ENCODE measurements at places on chromosomes 1 and 21.

- no peak for DNase-seq
These were observed at the start of gene PEAR1 for GRCh38 chr1:156893048-156893953. TSS of gene PEAR1 (plus strand) at chr1:156893718. CDS start at chr1:156903927, 10,209 bp downstream.

DNA sequence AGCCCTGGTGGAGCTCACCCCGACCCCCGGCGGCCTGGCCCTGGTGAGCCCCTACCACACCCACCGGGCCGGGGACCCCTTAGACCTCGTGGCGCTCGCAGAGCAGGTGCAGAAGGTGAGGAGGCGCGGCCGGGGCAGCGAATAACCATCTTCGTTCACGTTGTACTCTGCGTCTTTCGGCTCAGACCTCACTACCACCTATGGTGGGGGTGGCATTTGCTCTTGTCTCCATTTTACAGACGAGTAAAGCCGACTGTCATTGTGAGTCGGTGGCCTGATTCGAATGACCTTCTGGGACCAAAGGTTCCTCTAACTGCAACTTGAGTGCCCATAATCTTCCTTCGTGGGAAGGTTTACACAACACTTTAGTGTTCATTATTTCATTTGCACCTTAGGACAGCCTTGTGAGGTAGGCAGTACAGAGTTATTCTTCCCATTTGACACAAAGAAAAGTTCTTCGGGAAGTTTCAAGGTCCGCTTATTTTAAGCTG lies 506 bp downstream of the C1orf50 start:
- no peak for DNase-seq

DNA sequence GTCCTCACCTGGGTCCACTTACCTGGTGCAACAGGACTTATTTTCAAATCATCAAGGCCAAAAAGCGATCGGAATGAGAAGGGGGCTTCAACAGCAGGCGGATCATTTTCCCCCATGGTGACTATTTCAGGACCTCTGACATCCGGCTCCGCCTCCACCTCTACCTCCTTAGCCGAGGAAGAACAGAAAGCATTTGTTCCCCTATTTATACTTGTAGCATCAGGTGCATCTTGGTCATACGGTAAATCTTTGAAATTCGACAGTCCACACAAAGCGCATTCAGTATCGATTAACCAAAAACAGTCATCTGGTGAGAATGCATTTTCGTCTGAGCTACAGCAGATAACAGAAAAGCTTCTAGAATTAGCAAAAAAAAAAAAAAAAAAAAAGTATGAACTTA lies 550 bp downstream of the TMPRSS3 start:
- DNase-seq: no peak

DNA sequence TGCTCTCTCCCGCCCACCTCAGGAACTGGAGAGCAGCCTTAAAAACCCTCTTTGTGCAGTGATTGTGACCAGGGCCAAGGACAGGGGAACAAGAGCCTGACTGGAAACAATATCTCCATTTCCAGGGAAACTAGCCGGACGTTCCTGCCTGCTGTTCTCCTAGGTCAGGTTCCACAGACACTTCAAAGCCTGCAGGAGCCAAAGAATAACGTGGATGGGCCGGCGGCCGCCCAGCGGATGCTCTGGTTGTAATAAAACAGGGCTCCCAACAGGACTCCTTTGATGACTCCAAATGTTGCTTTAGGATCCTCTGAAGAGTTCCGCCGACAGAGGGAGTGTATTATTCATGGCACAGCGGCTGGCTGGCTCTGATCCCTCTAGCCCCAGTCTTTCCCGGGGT lies 162.2 kb downstream of the PLXNA2 start:
- no peak for DNase-seq

DNA sequence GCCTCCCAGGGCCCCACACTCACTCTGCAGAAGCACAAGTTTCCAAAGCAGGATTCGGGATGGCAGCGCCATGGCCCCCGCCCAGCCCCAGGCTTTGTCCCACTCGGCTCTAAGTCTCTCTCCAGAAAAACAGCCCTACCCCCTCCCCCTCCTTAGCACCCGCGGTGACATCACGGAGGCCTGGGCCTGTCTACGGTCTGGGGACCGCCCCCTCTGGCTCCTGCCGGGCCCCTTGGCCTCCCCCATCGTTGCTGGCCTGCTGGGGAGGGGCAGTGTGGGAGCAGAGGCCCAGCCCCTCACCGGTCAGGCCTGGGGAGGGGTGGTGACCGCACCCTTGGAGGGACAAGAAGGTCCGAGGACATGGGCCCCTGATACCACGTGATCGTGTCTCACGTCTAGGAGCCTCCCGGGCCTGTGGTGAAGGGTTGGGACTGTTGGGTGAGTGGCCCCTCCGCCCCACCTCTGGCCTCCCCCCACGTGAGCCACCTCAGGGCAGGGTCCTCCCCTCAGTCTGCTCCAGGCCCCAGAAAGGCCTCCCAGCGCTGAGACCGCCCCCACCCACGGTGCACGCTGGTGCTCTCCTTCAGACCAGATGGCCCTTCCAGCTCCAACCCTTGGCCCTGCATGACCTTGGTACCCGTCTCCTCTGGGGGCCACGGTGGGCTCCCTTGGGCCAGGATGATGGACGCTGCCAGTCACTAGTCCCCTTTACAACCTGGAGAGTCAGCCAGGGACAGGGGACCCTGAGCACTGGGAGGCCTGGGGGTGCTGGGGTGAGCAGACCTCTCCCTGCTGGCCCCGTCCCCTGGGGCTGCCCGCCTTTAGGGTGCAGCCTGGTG lies at the start of gene MXRA8:
TSS of gene MXRA8 (minus strand) at position 123 of the 839 bp plus-strand sequence. CDS start at position 72, 51 bp downstream.
- DNase-seq: peak; percentile 99

GRCh38 chr1:229249854-229250644 lies 20.9 kb upstream of the RAB4A start:
- no peak for DNase-seq

GRCh38 chr1:173934440-173934839 lies 17.3 kb upstream of the SERPINC1 start:
- DNase-seq: no peak

- DNase-seq: no peak
These were observed 13.8 kb upstream of the FCGR2A start for GRCh38 chr1:161491472-161491871.

DNA sequence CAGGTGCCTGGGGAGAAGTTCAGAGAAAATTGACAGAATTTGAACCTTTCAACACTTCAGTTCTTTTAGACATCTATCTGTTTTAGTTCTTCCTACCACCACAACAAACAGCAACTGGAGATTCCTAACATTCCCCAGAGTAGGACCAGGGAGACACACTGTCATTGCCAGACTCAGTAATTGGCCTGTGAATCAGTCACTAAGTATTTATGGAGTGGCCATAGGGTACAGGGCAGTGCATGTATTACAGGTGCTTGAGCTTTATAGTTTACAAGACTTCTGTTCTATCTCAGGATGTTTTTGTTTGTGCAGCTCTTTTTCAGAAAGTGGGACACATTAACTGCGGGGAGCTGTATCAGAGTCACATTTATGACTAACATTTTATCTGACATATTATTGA lies 1.7 kb downstream of the CDC14A start:
- DNase-seq: no peak

DNA sequence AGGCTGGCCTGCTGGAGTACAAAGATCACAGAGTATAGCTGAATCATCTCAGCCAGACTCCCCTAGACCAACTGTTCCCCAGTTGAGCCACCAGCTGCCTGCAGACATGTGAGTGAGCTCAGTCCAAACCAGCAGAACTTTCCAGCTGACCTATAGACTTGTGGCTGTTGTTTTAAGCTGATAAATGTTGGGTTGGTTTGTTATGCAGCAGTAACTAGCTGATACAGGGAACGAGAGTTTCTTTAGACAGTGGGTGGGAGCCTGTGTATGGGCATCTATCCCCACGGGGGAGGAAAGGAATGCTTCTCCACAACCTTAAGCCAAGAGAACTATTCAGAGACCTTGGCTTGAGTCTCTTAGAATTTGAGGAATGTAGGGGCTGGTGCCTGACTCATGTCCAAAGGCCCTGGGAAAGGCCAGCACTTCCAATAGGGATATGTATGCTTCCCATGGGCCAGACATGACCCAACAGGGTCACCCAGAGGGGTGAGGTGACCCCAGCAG lies 30.1 kb downstream of the SLC1A7 start:
- peak; percentile 78 for DNase-seq

- no peak for DNase-seq
These were observed 82.2 kb downstream of the FBXO2 start for GRCh38 chr1:11571906-11572616.

GRCh38 chr1:211648336-211648735 lies 27.1 kb downstream of the NEK2 start:
- no peak for DNase-seq

DNA sequence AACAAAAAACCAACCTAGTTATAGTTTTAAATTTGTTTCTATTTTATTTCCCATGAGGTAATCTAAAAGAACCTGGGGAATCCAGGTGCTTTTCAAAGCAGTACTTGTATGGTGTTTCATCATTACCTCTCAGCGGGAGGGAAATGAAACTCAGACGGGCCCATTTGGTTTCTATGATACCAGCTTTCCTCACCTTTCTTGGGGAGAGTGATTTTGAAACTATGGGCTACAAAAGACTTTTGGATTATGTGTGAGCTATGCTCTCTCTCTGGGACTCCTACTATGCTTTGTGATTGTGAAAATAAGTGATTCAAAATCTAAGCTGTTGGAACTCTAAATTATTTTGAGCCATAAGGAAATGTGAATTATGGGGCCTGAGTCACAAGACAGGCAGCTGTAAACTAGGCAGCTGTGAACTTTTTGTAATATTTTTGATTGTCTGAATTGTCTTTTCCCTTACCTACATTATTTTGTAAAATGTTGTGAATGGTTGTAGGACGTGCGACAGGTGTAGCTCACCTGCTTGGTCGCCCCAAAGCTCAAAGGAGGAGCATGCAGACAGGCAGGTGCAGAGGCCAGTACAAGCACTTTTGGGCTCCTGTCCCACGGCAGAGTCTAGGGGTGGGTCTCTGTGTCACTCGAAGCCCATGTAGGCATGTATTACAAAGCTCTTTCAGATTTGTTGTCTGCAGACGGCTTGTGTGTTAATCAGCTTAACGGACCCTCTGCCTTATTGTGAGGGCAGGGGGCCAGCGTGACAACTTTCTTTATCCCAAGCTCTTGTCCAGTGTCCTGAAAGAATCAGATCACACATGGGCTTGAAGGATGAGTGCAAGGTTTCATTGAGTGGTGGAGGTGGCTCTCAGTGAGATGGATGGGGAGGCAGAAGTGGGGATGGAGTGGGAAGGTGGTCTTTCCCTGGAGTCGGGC lies 64.8 kb upstream of the BACH1 start:
- DNase-seq: no peak

DNA sequence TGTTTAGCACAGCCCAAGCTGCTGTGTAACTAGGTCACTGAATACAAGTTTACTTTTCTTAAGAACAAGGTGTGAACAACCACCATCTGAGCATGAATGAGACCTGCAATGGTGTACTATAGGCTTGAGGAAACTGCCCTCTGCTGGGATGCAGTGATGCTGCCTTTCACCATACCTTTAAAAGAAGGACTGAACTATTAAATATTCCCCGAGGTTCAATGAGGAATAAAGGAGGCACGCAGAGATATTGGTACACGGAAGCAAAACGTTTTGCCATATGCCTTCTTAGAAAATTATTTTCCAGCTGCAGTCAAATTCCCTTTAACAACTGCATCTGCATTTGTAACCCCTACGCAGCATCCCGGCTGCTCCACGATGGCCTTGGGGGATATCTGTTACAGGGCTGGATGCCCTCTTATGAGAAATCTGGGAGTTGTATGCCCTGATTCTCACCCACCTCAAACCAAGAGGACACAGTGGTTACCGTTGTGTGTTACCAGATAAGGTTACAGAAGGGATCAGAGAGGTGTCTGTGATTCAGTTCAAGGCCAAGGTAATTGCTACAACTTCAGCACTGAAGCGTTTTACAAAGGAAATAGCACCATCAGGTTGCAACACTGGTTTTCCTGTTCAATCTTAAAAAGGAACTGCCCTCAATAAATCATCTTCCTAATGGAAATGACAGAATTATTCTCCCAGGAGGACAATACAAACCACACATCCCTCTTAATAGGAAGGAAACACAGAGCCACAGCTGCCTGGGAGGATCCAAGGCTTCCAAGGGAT lies 470.5 kb downstream of the LTN1 start:
- no peak for DNase-seq

GRCh38 chr1:245256528-245256927 lies 101.7 kb downstream of the KIF26B start:
- DNase-seq: no peak

DNA sequence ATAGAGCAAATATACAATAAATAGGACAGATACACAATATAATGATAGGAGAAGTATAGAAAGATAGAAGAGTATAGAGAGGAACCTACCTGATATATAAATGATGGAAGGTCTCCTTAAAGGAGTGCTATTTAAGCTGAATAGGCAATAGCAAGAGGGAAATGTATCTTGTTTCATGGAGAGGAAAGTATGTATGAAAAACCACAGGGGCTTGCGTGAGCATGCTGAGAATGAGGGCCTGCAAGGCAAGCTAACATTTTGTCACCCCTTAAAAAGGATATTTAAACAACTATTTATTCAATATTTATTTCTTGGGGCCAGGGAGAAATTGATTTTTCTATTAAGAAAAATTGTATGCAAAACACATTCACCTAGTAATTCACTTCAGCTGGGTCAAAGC lies 150.9 kb upstream of the ZRANB2 start:
- DNase-seq: no peak

DNA sequence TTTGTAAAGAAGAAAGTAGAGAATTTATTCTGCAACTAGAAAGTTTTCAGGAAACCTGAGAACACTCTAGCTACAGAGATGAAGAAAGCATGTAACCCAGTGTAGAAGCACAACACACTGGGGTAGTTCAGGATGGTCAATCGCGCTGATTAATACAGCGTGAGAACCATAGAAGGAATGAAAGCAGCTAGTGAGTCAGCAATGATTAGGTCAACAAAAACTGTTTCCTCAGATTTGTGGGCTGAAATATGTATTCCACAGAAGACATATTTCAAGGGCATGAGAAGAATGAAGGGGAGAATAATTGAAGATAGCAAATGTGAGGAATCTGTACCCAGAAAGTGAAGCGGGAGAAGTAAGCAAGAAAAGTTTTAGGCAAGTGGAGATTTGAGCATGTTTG lies 97.8 kb upstream of the ADGRL2 start:
- peak; percentile 30 for DNase-seq

DNA sequence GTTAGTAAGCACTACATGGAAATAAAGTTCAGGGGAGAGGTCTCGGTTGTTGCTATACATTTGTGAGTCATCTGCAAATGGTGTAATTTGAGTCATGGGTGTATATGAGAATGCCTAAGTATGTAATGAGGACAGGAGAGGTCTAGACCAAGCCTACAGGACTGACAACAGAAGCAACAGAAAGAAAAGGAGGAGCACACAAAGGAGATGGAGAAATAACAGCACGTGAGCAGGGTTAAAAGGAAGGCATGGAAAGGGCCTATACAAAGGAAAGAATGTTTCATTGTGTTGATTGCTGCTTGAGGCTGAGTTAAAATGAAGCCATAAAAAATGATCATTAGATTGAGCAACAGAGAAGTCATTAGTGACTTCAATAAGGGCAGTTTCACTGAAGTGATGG lies 28.0 kb upstream of the PRKAA2 start:
- no peak for DNase-seq

GRCh38 chr1:185017338-185017737 lies 28.0 kb upstream of the RNF2 start:
- peak; percentile 65 for DNase-seq

GRCh38 chr21:38173276-38174035 lies 83.3 kb upstream of the KCNJ15 start:
- DNase-seq: no peak

- no peak for DNase-seq
These were observed 4.0 kb downstream of the ITLN2 start for GRCh38 chr1:160950657-160951056.
